ENCODE measurements at places on chromosomes 11 and 22.
A peak's percentile ranks its signal among the peaks of the same experiment; 100 is the strongest.

DNA sequence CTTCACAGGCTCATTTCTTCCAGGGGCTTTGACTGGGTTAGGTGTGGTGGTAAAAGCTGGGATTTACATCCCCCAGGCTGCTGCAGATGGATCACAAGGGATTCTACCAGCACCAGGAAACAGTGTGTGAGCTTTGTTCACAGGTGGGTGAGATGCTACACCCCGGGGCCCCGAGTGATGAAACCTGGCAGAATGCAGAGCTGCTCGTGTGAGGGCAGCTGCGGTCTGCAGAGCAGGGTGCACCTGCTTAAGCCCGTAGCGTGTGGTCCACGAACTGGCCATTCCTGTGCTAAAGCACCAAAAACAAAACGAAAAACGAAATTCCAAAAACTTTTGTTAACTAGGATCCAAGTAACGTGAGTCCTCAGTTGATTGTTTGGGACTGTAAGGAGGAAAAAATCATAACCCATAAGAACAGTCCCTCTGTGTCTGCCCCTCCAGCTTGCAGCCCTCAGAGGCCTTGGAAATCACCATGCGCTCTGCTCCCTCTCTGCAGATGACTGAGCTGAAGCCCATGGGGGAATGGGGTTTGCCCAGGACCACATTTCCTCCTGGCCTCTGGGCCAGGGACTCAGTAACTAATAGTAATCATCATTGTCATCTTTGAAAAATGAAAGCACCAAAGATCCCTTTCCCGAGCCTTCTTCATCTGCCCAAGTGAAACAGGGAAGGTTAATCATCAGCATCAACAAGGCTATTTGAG, 24.6 kb downstream of the ELF5 start:
- no peak for DNase-seq

DNA sequence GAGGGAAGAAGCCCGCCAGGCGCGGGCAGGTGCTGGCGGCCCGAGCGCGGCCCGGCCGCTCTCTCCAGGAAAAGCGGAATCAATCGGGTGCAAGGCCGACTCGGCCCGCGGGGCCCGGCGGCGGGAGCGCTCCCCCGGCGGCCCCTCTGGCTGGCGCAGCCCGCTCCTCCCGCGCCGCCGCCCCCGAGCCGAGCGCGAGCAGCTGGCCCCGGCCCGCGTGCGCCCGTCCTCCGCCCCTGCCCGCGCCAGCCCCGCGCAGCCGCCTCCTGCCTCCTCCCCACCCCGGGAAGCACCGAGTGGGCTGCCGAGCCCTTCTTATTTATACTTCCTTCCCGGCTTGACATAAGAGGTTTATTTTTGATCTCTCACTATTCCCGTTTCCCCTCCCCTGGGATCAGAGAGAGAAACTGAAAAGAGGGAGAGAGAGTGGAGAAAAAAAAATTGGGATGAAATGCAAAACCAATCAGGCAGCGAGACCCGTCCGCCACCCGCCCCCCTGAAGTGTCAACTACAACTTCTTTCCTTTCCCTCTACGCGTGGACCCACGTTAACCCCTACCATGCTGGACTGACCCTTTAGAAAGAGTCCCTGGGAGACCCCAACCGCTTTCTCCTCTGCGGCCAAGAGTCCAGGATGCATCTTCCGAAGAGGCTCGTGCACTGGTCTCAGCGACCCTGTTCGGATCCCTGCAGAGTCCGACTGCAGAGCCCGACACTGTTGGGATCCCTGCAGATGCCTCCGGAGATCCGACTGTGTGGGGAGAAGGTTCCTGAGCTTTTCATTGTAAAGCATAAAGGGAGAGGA, at the start of gene ADAMTS8:
ADAMTS8 (minus strand) TSS at position 294 of the 804 bp plus-strand sequence. CDS start 323 bp downstream, outside the sequence.
- DNase-seq = no peak

- DNase-seq = peak; percentile 67
These were observed 33.3 kb downstream of the MARK2 start for GRCh38 chr11:63871962-63872799.

DNA sequence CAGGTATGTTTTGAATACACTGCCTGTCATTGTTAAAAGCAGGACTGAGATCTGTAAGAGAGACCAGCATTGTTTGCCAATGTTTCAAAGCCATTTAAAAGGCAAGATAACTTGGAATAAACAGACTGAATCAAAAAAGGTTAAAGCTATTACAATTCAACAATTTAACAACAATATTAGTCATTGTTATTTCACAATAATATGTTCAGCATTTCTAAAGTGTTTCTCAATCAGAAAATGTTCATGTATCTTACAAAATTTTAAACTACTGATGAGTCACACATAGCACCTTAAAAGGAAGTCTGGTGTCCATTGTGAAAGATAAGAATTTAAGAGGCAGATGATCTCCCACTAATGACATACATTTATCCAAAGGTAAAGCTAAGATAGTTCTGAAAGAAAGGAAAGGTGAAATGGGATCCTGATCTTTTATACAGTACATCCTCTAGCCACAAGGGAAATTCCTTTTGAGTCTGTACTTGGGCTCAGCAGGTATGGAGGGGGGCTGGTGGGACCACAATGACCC, 79.7 kb downstream of the MAML2 start:
- peak; percentile 61 for DNase-seq

- DNase-seq = no peak
These were observed 5.1 kb downstream of the FZD4 start for GRCh38 chr11:86949995-86950660.

GRCh38 chr22:46792841-46793261, 30.4 kb downstream of the TBC1D22A start:
- DNase-seq = no peak

DNA sequence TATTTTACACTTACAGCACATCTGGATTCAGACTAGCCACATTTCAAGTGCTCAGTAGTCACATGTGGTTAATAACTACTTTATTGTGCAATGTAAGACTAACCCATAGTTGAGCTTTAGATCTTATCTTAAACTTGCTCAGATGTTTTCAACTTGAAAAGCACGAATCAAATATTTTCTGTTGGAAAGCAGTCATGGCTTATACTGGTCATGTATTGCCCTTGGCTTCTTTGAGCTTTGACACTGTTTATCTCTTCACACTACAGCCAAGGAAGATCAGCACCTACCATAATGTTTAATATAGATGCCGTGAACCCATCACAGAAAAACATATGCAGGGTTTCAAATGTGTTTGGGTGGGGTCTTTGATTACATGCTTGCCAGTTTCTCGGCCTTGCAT, 4.4 kb downstream of the RBX1 start:
- peak; percentile 57 for DNase-seq

DNA sequence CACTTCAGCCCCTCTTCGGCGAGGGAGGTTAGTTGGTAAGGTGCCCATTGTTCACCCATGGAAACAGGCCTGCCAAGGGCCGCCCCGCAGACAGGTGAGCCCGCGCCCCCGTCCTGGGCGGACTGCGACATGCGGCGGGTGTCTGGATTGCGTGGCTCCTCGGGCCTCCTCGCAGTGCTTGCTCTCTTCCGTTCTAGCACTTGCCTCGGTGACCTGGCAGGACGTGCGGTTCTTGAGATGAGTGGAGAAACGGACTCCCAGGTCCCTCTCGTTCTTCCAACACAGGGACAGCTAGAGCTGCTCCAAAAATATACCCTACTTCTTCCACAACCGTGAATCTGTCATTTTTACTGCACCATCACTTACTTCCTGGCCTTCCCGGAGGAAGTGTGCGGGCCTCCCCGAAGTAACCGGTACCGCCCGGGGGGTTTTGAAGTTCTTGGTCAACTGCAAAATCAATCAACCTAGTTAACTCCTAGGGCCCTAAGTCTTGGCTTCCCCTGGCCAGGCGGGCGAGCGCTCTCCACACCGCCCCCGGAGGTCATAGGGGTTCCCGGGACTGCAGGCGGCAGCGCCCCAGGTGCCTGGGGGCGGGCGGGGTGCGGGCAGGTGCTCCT, 745 bp upstream of the ZBTB44 start:
- no peak for DNase-seq

DNA sequence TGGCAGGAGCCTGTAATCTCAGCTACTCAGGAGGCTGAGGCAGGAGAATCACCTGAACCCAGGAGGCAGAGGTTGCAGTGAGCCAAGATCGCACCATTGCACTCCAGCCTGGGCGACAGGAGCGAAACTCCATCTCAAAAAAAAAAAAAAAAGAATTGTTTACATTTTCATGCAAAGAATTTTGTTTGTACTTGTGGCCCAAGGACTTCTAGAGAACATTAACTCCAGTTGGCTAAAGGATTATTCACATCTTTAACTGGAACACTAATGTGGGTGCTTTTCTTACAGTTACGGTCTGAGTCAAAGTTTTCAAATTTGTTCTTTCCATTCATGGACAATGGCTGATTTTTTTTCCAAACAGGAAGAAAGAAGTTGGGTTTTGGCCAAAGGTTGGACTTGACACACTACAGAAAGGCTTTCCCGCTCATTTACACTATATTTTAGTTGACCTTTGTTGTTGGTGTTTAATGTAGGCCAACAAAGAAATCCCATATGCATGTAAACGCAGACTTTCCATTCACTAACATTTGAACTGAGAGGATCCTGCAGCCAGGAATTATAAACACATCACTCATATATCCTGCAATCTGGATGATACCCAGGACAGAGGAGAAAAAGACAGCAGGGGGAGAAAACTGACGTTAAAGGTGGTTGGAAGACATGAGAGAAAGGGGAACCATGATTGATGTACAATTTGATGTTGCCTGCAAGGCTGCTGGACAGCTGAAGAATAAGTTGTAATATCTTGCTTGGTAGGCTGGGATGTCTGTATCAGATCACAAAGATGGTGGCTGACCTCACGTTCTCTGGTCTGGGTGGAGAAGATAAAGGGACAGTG, 13.1 kb downstream of the POU2AF1 start:
- DNase-seq = no peak

- DNase-seq = no peak
These were observed 57.8 kb upstream of the MN1 start for GRCh38 chr22:27859336-27859735.

- no peak for DNase-seq
These were observed 22.4 kb downstream of the ADM start for GRCh38 chr11:10327254-10327653.

GRCh38 chr11:22193348-22194051, 615 bp downstream of the ANO5 start:
- no peak for DNase-seq

- peak; percentile 28 for DNase-seq
These were observed 92.9 kb downstream of the DYNC2H1 start for GRCh38 chr11:103202048-103202651.

Measured in fibroblast of the conjunctiva (primary cell).